ENCODE measurements at places on chromosomes 2 and 18. TPM values are rescaled to one million over a fixed set of nuclear protein-coding genes. Genes with fewer than 3 reads are reported as not detected.

- no peak for DNase-seq
These were observed 71.1 kb downstream of the LDLRAD4 start for GRCh38 chr18:13289481-13290205.

DNA sequence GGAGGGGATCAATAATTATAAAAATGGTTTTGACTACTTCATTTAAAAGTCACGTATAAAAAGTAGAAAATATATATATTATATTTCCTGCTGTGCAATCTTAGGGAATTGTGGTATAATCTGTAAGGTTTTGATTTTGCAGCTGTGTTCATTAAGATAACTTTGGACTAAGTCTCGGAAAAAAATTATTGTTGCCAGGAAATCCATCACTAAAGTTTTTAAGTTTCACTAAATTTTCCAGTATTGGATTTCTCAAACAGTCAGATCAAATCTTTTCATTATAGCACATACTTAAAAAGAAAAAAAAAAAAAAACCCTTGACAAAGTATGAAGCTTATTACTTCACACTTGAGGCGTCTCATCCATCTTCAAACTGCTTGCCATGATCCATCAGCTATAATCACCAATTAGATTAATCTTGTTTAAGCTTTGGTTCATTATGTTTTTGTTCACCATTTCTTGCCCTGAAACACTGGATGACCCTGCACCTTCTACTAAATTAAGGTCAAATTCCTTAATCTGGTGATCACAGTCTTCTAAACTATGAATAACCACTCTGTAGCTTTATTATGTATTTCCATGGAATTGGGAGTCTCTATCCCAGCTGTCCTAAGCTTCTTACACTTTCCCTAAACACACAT is 326.6 kb upstream of the COL3A1 start:
- no peak for DNase-seq

- no peak for DNase-seq
These were observed 46.9 kb downstream of the NGEF start for GRCh38 chr2:232966122-232966521.

DNA sequence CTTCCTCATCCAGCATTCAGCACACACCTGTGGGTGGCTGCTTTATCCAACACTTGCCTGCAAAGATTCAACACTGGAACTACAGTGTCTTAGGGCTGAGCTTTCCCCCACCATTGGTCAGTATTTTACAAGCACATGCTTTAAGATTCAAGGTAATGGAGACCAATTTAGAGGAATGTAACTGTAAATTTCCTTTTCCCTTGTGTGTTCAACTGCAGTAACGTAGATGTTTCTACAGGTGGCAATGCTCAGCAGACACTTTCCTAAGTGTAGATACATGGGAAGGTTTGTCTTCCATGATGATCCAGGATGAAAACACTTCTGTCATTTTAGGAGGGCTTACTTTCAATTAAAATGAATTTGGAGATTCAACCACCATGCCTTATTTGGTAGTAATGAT is 143.6 kb upstream of the PXDN start:
- no peak for DNase-seq

DNA sequence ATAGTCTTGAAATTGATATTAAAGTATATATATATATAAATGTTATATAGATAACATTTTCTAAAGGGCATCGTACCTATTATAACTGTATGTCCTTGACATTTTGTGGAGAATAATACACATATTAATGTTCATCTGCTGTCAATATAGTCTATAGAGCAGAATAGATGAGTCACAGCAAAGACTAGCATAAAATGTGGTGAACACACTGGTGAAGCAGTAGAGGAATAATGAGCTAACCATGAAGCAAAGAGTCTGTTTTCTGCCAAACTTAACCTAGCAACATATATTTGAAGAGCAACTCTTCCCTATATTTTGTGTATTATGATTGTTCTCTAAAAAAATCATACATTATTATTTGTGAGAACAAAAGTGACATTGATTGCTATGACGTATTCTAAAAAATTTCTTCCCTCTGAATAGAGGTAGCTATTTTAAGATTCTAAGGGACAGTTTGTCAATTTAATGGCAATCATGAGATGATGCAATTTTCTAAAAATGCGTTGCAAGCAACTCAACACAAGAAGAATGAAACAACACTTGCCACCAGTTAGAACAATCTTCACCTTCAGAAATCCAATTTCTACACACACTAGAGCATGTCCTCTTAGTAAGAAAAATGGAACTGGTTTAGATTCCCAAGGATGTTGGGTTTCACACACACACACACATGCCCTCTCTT is 22.0 kb downstream of the DOCK10 start:
- no peak for DNase-seq

RTN4 gene
- polyA plus RNA-seq: 190 TPM

TRPM8 gene
- 0.11 TPM for polyA plus RNA-seq

Data from right lung (tissue), 10 donors.